ENCODE measurements at places on chromosomes 12 and 14.

DNA sequence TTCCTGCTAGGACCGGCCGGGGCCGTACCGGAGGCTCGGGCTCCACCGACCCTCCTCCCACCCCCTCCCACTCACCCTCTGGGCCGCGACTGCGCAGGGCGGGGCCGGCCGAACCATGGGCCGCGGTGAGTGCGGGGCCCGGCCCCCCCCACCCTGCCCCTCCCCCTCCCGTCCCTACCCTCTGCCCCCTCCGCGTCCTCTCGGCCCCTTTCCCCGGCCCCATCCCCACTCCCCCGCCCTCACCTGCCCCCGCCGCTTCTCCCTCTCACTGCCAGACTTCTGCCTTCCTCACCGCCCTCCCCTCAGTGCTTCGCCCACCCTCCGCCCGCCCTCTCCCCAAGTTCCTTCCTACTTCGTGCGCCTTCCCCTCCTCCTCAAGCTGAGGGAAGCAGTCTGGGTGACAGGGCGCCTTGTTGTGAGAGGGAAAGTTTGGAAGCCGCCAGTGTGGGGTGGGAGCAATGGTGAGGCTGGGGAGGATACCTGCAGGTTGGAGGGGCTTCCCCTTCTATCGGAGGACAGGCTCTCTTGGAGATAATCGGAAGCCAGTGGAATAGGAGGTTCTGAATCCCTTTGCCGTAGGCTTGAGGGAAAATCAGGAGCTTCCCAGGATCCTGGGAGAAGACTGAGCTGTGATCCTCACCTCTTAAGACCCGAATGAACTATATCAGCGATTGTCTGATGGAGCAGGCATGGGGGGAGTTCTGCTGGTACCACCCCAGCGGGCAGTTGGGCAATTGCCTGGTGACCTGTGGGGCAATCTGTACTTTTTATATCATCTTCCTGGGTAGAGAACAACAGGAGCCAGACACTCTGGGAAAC lies 472 bp downstream of the MBD6 start:
- DNase-seq = no peak

- no peak for DNase-seq
These were observed 3.9 kb downstream of the DTX1 start for GRCh38 chr12:113060336-113060960.

GRCh38 chr12:29655861-29656260 lies 127.9 kb downstream of the TMTC1 start:
- DNase-seq = no peak

GRCh38 chr14:96077983-96078624 lies 38.9 kb downstream of the C14orf132 start:
- DNase-seq = no peak

GRCh38 chr12:53980104-53980801 lies 4.7 kb upstream of the HOXC10 start:
- DNase-seq = no peak

- no peak for DNase-seq
These were observed 197.6 kb upstream of the RBM19 start for GRCh38 chr12:114163771-114164170.

GRCh38 chr12:120262852-120263747 lies 2.4 kb downstream of the PXN start:
- DNase-seq = no peak

DNA sequence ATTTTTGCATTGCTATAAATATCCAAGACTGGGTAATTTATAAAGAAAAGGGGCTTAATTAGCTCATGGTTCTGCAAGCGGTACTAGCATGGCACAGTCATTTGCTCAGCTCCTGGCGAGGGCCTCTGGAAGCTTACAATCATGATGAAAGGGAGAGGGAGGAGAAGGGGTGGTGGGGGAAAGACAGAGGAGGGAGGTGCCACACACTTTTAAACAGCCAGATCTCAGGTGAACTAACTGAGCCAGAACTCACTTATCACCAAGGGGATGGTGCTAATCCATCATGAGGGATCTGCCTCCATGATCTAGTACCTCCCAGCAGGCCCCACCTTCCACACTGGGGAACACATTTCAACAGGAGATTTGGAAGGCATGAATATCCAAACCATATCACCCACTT lies 476.3 kb downstream of the PCNX1 start:
- DNase-seq = no peak

DNA sequence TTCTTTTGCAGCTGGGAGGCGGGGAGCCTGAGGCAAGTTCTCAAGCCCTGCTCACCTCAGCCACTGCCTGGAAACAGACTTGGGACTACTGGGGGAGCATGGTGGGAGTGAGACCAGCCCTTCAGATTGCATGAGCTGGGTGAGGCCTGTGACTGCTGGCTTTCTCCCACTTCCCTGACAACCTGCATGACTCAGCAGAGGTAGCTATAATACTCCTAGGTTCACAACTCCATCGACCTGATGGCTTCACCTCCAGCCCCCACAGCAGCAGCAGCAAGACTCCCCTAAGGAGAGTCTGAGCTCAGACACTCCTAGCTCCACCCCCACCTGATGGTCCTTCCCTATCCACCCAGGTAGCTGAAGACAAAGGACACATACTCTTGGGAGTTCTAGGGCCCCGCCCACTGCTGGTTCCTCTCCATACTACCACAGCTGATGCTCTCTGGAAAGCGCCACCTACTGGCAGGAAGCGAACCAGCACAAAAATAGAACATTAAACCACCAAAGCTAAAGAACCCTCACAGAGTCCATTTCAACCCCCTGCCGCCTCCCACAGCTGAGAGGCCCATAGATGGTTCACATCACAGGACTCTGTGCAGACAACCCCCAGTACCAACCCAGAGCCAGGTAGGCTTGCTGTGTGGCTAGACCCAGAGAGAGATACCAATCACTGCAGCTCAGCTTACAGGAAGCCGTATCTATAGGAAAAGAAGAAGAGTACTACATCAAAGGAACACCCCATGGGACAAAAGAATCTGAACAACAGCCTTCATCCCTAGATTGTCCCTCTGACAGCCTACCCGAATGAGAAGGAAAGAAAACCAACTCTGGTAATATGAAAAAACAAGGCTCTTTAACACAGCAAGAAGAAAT lies 68.7 kb downstream of the RPAP3 start:
- no peak for DNase-seq

GRCh38 chr14:30445852-30446251 lies 113.1 kb upstream of the G2E3 start:
- DNase-seq = no peak

DNA sequence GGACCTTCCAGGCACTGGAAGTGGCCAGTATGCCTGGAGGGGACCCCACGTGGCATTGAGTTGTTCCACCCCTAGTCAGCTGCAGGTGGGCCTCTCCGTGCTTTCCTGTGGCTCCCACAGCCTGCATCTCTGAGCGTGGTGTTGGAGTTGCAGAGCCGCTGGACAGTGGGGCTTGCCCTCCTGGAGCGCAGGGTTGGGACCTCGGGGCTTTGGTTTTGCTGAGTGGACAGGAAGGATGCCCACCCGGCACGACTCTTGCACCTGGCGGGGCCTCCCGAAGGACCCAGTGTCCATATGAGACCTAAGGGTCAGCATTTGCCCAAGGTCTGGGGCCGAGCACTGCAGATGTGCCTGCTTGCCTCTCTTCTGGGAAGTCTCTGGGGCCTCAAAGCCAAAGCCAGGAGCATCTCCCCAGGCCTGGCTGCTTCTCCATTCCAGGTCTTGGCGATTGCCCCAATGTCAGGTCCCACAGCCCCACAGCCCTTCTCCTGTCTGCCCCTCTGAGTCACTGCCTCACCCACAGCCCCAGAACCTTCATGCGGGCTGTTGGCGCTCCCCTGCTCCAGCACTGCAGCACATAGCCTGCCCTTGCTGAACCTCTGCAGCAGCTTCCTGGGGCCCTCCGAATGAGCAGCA lies 1.5 kb downstream of the PACS2 start:
- no peak for DNase-seq

GRCh38 chr12:63302941-63303536 lies 152.0 kb upstream of the AVPR1A start:
- DNase-seq = no peak

- DNase-seq = no peak
These were observed 1766.9 kb upstream of the SEL1L start for GRCh38 chr14:83300476-83301064.

- no peak for DNase-seq
These were observed 46.0 kb upstream of the STK38L start for GRCh38 chr12:27198036-27198435.

Data from NCI-H2081 treated with DMSO at 0.1 percent for 48 hours (cell line).